ENCODE measurements at places on chromosomes 6 and 20. TPM values are rescaled to one million over a fixed set of nuclear protein-coding genes. Genes with fewer than 3 reads are reported as not detected.

DNA sequence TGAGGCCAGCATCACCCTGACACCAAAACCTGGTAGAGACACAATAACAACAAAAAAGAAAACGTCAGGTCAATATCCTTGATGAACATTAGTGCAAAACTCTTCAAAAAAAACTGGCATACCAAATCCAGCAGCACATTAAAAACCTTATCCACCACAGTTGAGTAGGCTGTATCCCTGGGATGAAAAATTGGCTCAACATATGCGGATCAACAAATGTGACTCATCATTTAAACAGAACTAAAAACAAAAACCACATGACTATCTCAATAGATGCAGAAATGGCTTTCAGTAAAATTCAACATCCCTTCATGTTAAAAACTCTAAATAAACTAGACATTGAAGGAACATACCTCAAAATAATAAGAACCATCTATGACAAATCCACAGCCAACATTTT lies 59.6 kb upstream of the PHIP start:
- no peak overlapping the region for H3K4me3 ChIP-seq
- H3K4me1 ChIP-seq, result no peaks in the 10 kb centered on the region
- H3K27ac ChIP-seq, result no peak overlapping the region
- H3K27me3 ChIP-seq, result peaks cover 3% of the 10 kb centered on the region

DNA sequence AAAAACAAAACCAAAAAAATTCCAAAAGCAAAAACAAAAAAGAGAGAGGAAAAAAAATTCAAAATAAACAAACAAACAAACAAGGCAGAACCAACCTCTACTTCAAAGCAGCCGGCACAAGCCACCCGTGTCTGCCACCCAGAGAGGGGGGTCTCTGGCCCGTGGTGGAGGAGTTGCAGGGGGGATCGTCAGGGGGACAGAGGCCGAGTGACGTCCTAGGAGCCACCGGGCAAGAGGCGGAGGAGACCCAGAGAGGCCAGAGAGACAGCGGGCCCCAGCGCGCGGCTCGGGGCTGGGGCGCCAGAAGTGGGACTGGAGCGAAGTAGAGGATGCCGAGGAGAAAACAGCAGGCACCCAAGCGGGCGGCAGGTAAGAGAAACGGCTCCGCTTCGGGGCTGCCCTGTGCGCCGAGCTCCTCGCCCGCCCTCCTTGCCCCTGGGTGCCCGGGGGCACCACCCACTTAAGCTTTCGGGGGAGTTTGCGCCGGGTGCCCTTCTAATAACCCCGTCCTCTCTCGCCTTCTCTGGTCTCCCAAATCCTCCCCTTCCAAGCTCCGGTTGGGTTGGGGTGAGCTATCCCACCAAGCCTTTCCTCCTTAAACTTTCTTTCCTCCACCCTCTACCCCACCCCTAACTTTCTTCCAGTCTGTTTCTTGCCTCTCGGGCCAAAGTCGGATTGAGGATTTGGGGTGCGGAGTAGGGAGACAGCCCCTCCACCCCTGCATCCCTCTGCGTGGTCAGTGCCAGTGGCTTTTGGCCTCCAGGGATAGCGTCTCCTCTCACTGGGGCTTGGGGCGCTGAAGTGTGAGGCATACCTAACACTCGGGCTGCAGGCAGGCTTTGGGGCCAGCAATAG lies 1.0 kb downstream of the TSHZ2 start:
- DNase-seq, result peak; percentile 22
- no peaks in the 10 kb centered on the region for H3K36me3 ChIP-seq
- H3K27me3 ChIP-seq, result peaks cover 20% of the 10 kb centered on the region
- H3K27ac ChIP-seq, result peak overlapping the region; percentile 82
- H3K4me1 ChIP-seq, result peaks cover 44% of the 10 kb centered on the region

DNA sequence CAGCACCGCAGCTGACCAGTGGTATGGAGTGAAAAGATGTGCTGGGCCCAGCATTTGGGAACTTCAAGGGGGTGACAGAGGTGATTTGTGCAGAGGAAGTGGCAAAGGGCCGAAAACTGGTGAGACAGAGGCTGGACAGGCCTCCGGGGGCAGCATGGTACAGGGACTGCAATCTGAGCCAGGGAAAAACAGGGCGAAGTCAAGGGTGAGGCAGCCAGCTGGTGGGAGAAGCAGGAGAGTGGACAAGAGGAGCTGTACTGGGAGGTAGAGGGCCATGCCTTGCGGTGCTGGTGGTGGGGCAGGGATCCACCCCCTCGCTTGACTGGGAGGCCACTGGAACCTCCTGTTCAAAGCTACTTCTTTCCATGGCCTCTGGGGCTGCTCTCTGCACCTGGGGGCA lies 7.3 kb upstream of the GFRA4 start:
- H3K27ac ChIP-seq, result no peak overlapping the region
- no peak overlapping the region for H3K4me3 ChIP-seq
- H3K36me3 ChIP-seq, result no peaks in the 10 kb centered on the region
- peaks cover 20% of the 10 kb centered on the region for H3K4me1 ChIP-seq

DNA sequence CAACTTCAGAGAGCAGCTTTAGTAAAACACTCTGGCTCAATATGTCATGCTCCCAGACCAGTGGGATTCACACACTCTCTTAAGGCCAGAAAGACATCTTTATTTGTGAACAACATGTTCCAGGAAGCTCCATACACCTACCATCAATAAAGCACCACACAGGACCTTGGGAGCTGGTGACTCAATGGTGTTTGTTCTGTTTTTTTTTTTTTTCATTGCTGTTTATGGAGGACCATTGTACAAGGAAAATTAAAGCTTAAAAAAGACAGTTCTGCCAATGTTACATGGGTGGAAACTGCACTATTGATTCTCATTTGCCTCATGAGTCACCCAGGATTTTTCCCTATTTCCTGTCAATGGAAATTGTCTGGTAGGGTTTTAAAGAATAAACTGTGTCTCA lies 36.3 kb upstream of the TENT5A start:
- H3K36me3 ChIP-seq, result no peaks in the 10 kb centered on the region
- H3K4me3 ChIP-seq, result no peak overlapping the region
- H3K27me3 ChIP-seq, result no peaks in the 10 kb centered on the region
- no peaks in the 10 kb centered on the region for H3K4me1 ChIP-seq
- DNase-seq, result no peak

DNA sequence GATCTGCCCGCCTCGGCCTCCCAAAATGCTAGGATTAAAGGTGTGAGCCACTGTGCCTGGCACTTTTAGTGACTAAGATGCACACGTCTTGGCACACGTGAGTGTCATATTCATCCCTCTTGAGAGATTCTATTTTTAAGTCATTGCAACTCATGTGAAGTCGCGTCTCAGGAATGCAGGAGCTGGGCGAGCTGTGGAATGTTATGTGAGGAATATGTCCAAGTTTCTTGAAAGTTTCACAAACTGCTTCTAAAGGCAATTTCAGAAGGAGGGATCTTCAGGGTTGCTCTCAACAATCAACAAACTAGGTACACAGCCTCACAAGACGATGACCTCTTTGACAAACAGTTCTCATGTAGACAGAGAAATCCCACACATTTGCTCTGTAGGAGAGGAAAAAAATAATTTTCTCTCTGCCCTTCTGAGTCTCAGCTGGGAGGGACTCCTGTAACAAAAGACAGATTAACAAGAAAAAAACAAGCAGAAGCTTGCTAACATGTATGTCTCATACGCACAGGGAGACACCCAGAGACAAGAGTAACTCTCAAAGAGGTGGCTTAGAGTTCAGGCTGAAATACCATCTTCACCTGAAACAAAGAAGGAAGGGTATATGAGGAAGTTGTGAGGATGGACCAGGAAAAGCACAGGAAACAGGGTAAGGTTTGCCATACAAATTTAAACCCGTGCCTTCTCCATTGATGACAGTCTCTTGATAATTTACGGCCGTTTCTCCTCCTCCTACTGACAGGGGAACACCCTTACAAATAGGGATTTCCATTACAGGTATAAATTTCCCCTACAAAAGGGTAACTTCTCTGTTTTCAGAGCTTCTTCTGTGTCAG lies 45.3 kb upstream of the FAM50B start:
- H3K4me3 ChIP-seq, result no peak overlapping the region
- DNase-seq, result no peak
- H3K36me3 ChIP-seq, result no peaks in the 10 kb centered on the region
- no peaks in the 10 kb centered on the region for H3K4me1 ChIP-seq

OR2H2 gene
- total RNA-seq, result not detected

BNIP5 gene
- not detected for total RNA-seq
